ENCODE measurements at places on chromosomes 11 and 22. TPM values are rescaled to one million over a fixed set of nuclear protein-coding genes. Genes with fewer than 3 reads are reported as not detected.

The OR8K5 gene
- not detected for total RNA-seq

The ABCC8 gene
- 2.3 TPM for total RNA-seq

The OR2AG2 gene
- total RNA-seq, result not detected

The NLRP6 gene
- total RNA-seq, result not detected

The PIK3IP1 gene
- 1.5 TPM for total RNA-seq

The C11orf21 gene
- not detected for total RNA-seq

The PATE4 gene
- not detected for total RNA-seq

The MAML2 gene
- total RNA-seq, result 2.4 TPM

The RAB38 gene
- 0.83 TPM for total RNA-seq

The SYT13 gene
- total RNA-seq, result 8.1 TPM

The FLRT1 gene
- 0.07 TPM for total RNA-seq

The CHID1 gene
- 70.5 TPM for total RNA-seq

The DPAGT1 gene
- total RNA-seq, result 34.2 TPM

The CREBZF gene
- 27.8 TPM for total RNA-seq

The SLC22A25 gene
- not detected for total RNA-seq

The TEX12 gene
- total RNA-seq, result not detected

The PTPRCAP gene
- 0.24 TPM for total RNA-seq

The RFPL3 gene
- not detected for total RNA-seq

The OR52N4 gene
- not detected for total RNA-seq

The RFPL2 gene
- total RNA-seq, result 0.07 TPM

The FGF3 gene
- total RNA-seq, result not detected

The FADS2 gene
- total RNA-seq, result 284 TPM

The CENPM gene
- 37.5 TPM for total RNA-seq

The ETS1 gene
- total RNA-seq, result 27.7 TPM

The SMTNL1 gene
- not detected for total RNA-seq

The AIFM3 gene
- 4.6 TPM for total RNA-seq

The FERMT3 gene
- 1.5 TPM for total RNA-seq

The SLC43A3 gene
- total RNA-seq, result 0.70 TPM

The TNNT3 gene
- not detected for total RNA-seq

The KRTAP5-7 gene
- total RNA-seq, result not detected

The C11orf97 gene
- total RNA-seq, result not detected

The SHANK2 gene
- 8.0 TPM for total RNA-seq

The KCNJ4 gene
- 0.22 TPM for total RNA-seq
